ENCODE measurements at places on chromosomes 1 and 21.

GRCh38 chr1:242847390-242847993 is 323.0 kb upstream of the PLD5 start:
- no peak for DNase-seq

DNA sequence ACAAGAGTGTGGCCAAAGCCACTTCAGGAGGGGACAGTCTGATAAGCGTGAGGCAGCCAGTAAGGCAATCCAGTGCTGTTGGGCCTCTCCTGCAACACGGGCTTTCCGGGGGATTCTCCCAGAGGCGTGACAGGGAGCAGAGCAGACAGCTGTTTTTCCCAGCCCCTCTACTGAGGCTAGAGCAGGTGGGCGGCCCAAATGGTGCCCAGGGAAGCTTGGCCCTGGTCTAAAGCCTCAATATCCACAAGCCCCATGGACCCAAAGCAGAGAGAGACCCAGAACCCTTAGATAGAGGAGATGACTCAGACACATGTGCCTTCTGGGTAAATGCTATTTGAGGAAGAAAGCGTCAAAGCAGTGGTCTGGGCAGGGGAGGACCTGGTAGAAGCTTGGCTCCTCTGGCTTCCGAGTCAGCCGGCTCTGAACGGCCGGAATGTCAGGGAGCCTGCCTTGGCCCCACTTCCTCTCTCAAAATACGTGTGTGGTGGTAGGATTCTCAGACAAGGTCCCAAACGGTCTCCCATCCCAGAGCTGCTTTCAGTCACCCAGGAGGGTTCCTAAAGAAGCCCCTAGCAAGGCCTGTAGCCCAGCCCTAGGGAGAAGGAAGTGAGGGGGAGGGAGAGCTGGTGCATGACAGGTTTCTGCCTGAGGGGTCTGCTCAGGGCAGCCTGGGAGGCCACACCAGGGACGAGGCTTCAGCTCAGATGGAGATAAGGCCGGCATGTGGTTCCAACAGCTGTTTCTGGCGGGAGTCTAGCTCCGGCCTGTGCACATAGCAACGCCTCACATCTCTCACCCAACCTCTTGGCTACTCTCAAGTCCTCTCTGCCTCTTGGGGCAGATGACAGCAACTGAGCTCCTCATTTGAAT is 28.8 kb downstream of the PIK3C2B start:
- no peak for DNase-seq

DNA sequence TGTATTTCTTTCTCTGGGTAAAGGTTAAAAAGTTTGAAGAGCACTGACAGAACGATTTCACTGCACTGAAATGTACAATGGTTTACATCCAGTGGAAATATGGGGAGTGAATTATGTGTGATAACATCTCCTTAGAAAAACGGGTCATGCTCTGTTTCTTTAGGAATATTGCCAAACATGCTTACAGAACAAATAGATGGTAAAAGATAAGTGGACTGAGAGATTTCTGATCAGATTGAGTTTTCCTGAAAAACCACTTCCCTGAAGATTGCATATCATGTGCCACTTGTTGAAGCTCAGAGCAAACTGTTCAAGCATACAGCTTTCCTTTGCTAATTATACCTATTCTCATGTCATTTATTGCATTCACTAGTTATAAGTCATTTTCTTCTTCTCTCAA is 29.9 kb upstream of the DISP1 start:
- DNase-seq, result no peak

DNA sequence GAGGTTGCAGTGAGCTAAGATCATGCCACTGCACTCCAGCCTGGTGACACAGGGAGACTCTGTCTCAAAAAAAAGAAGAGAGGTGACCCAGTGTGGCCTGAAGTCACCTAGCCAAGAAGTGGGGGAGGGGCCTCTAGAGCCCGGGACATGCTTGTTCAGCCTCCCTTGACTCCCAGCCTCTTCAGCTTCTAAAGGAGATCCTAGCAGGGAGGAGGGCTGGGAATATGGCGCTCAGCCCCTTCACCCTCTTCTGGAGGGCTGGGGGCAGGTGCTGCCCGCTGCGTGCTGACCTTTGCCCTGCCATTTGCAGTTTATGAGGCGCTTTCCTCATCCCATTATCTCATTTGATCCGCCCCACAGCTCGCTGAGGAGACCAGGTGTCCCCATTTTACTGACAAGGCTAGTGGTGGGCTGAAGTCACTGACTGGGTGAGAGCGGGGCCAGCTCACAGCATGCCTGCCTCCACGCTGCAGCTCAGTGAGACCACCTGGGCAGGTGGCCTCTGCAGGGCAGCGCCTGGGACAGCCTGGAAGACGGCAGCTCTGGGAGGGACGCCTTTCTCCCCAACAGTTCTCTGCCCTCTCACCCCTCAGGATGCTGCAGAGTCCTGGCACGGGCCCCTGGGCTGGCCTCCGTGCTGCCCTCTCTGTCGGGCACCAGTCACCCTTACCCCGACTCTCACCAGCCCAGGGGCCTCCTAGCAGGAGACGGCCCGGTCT is 7.5 kb downstream of the ELF3 start:
- DNase-seq, result no peak

- no peak for DNase-seq
Observed at GRCh38 chr21:19368944-19369343, 965.4 kb upstream of the TMPRSS15 start.

- peak; percentile 33 for DNase-seq
Observed at GRCh38 chr1:58922302-58923089, 138.6 kb upstream of the JUN start.

DNA sequence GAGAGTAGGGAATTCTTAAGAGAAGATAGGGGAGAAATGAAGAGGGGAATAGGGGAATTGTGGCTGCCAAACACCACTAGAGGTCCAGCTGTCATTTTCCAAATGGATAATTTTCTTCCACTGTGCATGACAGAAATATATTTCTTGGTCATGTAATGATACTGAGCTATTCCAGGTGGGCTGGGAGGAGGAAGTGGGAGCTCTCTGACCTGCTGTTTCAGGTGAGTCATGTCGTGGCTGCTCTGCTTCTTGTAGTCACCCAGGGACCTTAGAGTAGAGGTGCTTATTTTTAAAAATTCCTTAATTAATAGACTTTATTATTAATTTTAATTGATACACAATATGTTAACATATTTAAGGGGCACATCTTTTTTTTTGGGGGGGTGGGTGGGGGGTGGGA is 11.9 kb downstream of the PDE4B start:
- no peak for DNase-seq

DNA sequence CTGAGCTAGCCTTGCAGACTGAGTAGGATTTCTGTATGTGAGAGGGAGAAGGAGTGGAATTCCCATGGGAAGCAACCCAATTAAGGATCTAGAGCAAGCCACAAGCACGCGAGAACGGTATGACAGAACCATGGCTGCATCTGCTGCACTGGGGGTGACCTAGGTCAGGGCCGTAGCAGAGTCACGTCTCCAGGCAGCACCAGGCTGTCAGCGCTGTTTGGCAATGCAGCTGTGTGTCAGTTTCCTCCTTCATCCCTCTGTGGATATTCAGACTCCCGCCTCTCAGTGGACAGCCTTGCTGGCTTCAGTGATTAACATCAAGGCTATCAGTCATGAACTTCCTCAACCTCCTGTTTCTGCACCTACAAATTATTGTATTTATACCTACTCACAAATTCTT is 118.1 kb upstream of the PPP2R5A start:
- DNase-seq, result no peak

DNA sequence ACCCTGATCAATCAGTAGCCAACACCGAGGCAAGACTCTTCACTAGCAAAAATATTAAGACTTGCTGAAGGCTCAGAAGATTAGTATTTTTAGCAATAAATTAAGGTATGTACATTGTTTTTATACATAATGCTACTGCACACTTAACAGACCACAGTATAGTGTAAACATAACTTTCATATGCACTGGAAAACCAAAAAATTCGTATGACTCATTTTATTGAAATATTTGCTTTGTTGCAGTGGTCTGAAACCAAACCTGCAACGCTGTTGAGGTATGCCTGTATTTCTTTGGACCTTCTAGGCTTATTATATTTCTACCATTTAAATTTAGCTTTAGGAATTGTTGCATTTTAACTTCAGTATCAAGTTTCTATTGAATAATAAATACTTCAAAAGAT is 65.8 kb upstream of the BCL9 start:
- no peak for DNase-seq

GRCh38 chr1:193927550-193927949 is 741.1 kb upstream of the B3GALT2 start:
- no peak for DNase-seq

GRCh38 chr1:207828485-207829158 is 76.8 kb downstream of the CD46 start:
- DNase-seq, result peak; percentile 64

- DNase-seq, result no peak
Observed at GRCh38 chr1:208369045-208369444, 124.9 kb upstream of the PLXNA2 start.

- no peak for DNase-seq
Observed at GRCh38 chr1:9311029-9311428, 18.3 kb downstream of the SPSB1 start.

DNA sequence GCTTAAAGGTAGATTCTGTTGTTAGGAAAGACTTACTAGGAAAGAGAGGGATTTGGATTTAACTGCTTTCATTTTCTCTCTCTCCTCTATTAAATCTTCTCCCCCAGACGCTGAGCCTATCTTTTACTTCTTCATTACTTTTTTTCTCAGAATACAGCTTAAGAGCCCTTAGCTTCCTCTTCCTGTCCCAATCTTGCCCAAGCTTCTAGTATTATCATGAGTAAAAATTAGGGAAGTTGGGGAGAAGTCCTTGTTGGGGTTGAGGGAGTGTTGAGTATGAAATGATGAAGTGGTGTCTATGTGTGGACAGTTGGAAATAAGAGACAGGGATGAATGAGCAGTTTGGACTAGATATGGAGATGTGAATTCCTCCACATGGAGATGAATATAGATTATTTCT is 35.0 kb downstream of the ACP6 start:
- DNase-seq, result no peak

GRCh38 chr1:115190540-115191170 is 101.4 kb upstream of the TSPAN2 start:
- DNase-seq, result no peak

DNA sequence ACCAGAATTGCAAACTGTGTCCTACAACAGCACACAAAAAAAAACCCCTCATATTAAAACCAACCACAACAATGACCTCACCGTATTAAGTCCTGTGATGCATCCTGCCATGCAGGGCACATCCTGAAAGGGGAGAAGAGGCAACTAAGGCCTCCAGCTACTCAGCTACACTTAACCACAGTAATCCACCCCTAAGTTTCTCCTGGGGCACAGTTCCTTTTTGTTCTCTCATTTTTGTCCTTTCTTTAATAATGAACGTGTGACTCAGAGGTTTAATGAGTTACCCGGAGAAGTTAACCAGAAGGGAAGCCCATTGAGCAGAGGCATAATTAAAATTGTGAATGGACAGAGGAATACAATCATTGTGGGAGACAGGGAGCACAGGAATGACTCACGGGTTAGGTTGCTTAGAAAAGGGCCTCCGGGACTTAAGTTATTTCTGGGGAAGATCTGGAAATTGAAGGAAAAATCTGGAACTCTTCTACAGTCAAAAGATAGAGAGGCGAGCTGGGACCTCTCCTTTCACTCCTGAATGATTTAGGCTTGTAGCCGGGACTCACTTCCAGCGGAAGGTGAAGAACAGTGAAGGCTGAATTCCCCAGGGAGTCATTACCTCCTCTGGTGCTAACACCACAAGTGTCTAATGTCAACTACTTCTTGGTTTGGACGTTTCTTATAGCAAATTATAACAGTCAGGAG is 36.9 kb upstream of the HIVEP3 start:
- DNase-seq, result no peak

DNA sequence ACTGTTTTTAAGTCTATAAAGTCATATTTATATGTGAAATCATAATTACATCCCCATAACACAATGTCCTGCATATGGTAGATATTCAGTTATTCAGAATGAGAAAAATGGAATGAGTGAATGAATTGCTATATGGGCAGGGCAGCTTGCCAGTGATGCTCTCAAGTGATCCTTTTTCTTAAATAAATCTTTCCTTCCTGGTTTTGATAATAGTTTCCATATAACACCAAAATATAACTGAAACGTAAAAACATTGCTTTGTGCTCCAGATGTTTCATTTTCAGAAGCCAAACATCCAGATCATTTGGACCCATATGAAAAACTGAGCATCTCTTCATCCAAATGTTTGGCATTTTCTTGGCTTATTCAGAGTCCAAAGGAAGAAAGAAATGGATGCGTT is 30.2 kb upstream of the RGS8 start:
- no peak for DNase-seq

- no peak for DNase-seq
Observed at GRCh38 chr1:57798543-57798942, 374.7 kb upstream of the DAB1 start.

DNA sequence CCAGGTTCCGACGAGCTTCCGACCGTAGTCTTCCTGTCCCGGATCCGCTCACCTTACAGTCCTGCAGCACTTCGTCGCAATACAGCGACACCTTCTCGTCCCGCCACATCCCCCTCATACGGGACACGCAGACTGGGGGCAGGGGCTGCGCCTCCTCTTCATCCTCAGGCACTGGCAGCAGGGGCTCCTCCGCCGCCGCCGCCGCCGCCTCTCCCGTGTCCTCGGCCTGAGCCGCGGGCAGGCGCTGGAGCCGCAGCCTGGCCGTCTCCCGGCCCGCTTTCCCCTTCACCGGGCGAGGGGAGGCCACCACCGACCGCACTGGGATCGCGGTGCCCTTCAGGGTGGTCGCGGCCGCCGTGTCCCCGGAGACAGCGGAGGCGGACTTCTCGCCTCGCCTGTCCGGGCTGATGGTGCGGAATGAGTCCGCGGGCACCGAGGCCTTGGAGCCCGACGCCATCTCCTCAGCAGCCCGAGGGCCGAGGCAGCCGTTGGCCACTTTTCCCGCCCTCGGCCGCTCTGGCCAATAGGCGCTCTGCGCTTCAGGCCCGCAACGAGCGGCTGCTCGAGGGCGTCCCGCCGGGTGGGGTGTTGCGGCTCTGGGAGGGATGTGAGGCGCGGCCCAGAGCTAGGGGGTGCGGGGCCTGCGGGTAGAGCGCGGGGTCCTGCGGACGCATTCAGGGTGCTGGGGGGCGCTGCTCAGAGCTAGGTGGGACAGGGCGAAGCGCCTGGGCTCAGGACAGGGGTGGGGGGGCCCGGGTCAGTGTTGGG is at the start of gene SHCBP1L:
TSS of gene SHCBP1L (minus strand) at position 490 of the 768 bp plus-strand sequence. CDS start at position 457, 33 bp downstream.
- DNase-seq, result no peak

GRCh38 chr1:202012544-202013478 is 2.4 kb downstream of the ELF3 start:
- no peak for DNase-seq

GRCh38 chr1:8879922-8880676 is 1.6 kb upstream of the ENO1 start:
- peak; percentile 61 for DNase-seq

GRCh38 chr1:10648689-10649516 is 147.5 kb downstream of the CASZ1 start:
- no peak for DNase-seq

All from stimulated activated CD4-positive, alpha-beta T cell treated with anti-CD3 and anti-CD28 coated beads, Interleukin-2, amount 100 ng/mL, for 24 hours (primary cell).